H9 (cell line): ENCODE measurements at places on chromosomes 4 and X. TPM values are rescaled to one million over a fixed set of nuclear protein-coding genes. Genes with fewer than 3 reads are reported as not detected.
A peak's percentile ranks its signal among the peaks of the same experiment; 100 is the strongest.

- H3K27me3 ChIP-seq = no peaks in the 10 kb centered on the region
- H3K4me1 ChIP-seq = no peaks in the 10 kb centered on the region
- H3K27ac ChIP-seq = no peak overlapping the region
- DNase-seq = no peak
- no peaks in the 10 kb centered on the region for H3K36me3 ChIP-seq
These were observed 46.7 kb downstream of the CXorf49B start for GRCh38 chrX:71809886-71810285.

GRCh38 chr4:93719552-93719951 is 109.0 kb upstream of the ATOH1 start:
- no peaks in the 10 kb centered on the region for H3K27me3 ChIP-seq
- no peaks in the 10 kb centered on the region for H3K4me1 ChIP-seq
- no peak for DNase-seq
- H3K36me3 ChIP-seq = no peaks in the 10 kb centered on the region; the same call in 2 of the 3 replicates

DNA sequence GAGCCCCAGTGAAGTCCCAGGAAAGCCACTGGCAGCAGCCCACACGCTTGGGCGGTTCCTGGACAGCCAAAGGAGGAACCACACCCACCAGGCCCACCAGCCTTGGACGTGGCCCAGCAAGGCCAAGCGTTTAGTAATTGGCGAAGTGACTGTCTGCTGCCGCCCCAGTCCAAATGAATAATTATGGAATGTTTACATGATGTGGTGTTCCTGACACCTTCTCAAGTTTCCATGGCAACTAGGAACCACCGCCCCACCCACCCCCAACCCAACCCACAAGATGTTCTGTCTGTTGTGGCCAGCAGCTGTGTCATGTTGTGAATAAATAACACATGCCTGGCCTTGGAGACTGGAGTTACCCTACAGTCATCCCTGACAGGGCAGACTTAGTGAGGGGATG is 22.3 kb downstream of the APLN start:
- H3K4me1 ChIP-seq = no peaks in the 10 kb centered on the region
- no peak overlapping the region for H3K27ac ChIP-seq
- H3K27me3 ChIP-seq = no peaks in the 10 kb centered on the region
- no peak for DNase-seq
- H3K36me3 ChIP-seq = no peaks in the 10 kb centered on the region

- H3K4me3 ChIP-seq = no peak overlapping the region
- H3K27ac ChIP-seq = no peak overlapping the region
- no peaks in the 10 kb centered on the region for H3K27me3 ChIP-seq
These were observed 249.5 kb downstream of the BCOR start for GRCh38 chrX:39848243-39848642.

DNA sequence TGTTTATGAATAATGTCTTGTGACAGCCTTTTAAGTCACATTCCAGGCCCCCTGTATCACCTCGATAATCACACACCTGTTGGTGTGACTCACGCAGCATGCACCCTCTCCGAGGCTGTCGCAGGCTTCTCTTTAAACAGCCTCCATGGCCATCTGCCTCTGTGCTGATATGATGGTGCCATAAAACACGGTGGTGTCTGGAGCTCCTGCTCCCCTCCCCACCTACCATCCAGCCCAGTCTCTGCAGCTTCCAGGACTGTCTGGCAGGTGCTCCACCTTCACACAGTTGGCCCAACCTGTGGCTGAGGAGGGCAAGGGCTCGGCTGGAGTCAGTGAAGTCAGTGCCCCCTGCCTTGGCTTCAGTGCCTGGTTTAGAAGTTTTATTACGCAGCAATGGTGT is 173.8 kb upstream of the RPL34 start:
- no peak for DNase-seq
- H3K36me3 ChIP-seq = peaks cover 1% of the 10 kb centered on the region
- H3K27ac ChIP-seq = no peak overlapping the region
- H3K4me1 ChIP-seq = no peaks in the 10 kb centered on the region

- no peak overlapping the region for H3K27ac ChIP-seq
- DNase-seq = peak; percentile 59
- no peaks in the 10 kb centered on the region for H3K4me1 ChIP-seq
- H3K36me3 ChIP-seq = peaks cover 39% of the 10 kb centered on the region
- no peak overlapping the region for H3K4me3 ChIP-seq
- H3K27me3 ChIP-seq = no peaks in the 10 kb centered on the region
These were observed 9.8 kb downstream of the FGFR3 start for GRCh38 chr4:1802720-1803522.

Gene CACNA1F
- total RNA-seq = 0.94 and 1.4 TPM in 2 replicates

Gene ARL9
- 0.48 TPM in 1 of 2 replicates, not detected in the other for total RNA-seq

Gene PDE6B
- total RNA-seq = 10.2 and 10.8 TPM in 2 replicates
